ENCODE measurements at places on chromosomes 4 and X.

DNA sequence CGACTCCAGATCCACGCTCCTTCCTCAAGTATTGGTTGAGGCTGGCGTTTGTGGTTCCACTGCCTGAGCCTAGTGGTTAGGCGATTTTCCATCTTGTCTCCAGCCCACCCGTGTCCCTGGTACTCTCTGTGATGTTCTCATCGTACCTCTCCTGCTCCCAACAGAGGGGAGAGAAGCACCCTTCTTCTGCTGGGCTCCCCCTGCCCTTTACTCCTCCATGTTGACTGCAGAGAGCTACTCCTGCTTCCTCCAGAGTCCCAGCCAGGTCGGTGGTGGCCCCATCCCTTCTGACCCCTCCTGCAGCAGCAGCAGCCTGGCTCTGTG is 164.0 kb upstream of the BCOR start:
- no peak for DNase-seq

GRCh38 chr4:128227991-128228571 is 59.5 kb downstream of the PGRMC2 start:
- DNase-seq = peak; percentile 50

DNA sequence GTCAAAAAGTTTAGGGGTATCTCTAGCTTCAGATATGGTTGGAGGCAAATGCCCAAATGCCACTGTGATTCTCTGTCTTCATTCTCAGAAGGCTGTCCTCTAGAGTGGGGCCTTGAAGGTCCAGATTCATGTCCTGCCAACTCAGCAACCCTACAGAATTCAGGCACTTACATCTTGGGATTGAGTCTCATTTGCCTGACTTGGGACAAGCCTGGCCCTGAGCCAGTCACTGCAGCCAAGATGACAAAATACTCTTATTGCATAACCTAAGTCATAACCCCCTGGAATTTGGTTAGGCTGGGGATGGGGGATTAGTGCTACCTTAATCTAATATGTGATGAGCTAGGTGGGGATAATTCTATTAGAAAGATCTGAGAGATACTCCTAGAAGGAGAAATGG is 100.5 kb downstream of the AREG start:
- no peak for DNase-seq

GRCh38 chrX:82703551-82703950 is 804.5 kb upstream of the POU3F4 start:
- no peak for DNase-seq

- no peak for DNase-seq
Observed at GRCh38 chrX:150062292-150063137, 124.2 kb upstream of the EOLA2 start.

- DNase-seq = peak; percentile 77
Observed at GRCh38 chrX:150693725-150694574, 754 bp downstream of the MTMR1 start.

- no peak for DNase-seq
Observed at GRCh38 chr4:118743867-118744266, 58.7 kb downstream of the METTL14 start.
